Activated CD4-positive, alpha-beta T cell treated with anti-CD3 and anti-CD28 coated beads, Interleukin-2, amount 10 ng/mL, durations not matched to agents 7 days and 5 days (primary cell): ENCODE measurements at places on chromosomes 6 and 20.

- DNase-seq: no peak
These were observed 30.4 kb upstream of the TRERF1 start for GRCh38 chr6:42482174-42482573.

- DNase-seq: no peak
These were observed 471.9 kb downstream of the QKI start for GRCh38 chr6:163886428-163886827.

- DNase-seq: no peak
These were observed 56.9 kb downstream of the JPH2 start for GRCh38 chr20:44129911-44130718.

GRCh38 chr20:3744806-3745685 is 12.6 kb downstream of the HSPA12B start:
- peak; percentile 69 for DNase-seq

- no peak for DNase-seq
These were observed 21.5 kb upstream of the HELZ2 start for GRCh38 chr20:63595416-63596127.

DNA sequence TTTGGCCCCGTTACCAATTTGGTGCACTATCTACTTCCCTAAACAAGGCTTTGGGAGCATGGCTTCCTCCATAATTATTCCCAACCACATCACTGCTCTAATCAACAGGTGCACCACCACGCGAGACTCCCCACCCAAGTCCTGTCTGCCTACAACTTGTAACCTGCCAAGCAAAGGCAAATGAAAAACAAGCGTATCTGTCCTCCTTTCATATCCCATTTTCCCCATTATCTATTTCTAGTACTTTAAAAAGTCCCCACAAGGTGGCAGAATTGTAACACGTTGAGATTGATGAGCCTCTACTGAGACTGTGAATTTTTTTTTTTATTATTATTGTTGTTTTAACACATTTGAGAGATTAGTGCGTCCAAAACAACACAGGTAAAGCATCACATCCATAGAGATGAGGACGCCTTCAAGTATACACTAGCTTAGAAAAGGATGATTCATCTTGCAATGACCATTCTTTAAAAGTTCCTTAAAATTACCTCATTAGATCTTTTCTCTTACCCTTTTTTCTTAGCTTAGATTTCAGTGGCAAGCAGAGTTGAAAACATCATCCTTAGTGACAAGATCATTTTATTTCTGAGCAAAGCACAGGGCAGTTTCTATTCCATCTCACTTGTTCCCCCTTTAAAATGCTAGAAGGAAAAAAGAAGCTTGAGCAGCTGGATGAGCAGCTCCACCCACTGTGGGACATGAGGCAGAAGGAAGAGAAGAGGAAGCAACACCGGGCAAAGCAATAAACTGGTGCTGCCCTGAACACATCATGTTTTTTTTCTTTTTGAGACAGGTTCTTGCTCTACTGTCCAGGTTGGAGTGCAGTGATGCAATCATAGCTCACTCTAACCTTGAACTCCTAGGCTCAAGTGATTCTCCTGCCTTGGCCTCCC is 210.8 kb downstream of the ARHGAP18 start:
- DNase-seq: peak; percentile 50

- no peak for DNase-seq
These were observed 11.0 kb downstream of the TBPL1 start for GRCh38 chr6:133964052-133964451.

DNA sequence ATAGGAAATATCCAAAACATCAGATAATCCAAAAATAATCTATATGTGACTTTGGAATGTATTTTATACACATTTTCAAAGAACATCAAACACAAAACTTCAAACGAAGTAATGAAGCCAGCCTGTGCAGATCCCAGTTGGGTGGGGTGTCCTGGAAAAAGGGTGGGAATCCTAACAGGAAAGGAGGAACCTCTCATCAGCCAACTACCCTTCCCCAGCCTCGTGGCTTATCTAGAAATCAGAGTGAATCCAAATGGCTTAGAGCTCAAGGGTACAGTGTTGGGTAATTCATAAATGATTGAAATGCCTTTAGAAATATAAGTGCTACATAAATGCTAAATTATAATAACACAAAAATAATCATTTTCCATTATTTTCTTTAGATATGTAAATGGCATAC is 115.1 kb upstream of the SOX4 start:
- DNase-seq: no peak

- DNase-seq: peak; percentile 56
These were observed 7.0 kb downstream of the DYNLRB1 start for GRCh38 chr20:34522969-34523871.
